ENCODE measurements at places on chromosomes 13 and 19.

- no peak for DNase-seq
These were observed 54.0 kb upstream of the CNMD start for GRCh38 chr13:52793515-52794061.

- DNase-seq = no peak
These were observed 4.0 kb upstream of the MCF2L start for GRCh38 chr13:112964971-112965492.

DNA sequence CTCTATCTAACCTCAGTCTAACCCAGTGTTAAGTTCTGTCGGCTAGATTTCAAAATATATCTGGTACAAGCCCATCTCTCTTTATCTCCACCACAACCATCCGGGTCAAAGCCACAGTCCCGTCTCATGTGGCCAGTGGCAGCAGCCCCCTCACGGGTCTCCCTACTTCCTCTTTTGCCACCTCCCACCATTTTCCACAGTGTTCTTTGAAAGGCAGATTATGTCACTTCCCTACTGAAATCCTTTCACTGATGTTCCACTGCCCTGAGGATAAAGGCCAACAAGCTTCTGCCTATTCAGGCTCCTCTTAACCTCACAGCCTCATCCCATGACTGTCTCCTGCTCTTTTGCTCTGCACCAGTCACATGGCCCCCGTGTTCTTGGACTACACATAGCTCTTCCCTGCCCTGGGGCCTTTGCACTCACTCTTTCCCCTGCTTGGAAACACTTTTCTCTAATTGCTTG is 117.2 kb downstream of the UBL3 start:
- DNase-seq = no peak

GRCh38 chr13:47665043-47665442 is 336.0 kb downstream of the SUCLA2 start:
- DNase-seq = no peak

GRCh38 chr19:13077240-13077639 is 25.4 kb downstream of the LYL1 start:
- DNase-seq = no peak

DNA sequence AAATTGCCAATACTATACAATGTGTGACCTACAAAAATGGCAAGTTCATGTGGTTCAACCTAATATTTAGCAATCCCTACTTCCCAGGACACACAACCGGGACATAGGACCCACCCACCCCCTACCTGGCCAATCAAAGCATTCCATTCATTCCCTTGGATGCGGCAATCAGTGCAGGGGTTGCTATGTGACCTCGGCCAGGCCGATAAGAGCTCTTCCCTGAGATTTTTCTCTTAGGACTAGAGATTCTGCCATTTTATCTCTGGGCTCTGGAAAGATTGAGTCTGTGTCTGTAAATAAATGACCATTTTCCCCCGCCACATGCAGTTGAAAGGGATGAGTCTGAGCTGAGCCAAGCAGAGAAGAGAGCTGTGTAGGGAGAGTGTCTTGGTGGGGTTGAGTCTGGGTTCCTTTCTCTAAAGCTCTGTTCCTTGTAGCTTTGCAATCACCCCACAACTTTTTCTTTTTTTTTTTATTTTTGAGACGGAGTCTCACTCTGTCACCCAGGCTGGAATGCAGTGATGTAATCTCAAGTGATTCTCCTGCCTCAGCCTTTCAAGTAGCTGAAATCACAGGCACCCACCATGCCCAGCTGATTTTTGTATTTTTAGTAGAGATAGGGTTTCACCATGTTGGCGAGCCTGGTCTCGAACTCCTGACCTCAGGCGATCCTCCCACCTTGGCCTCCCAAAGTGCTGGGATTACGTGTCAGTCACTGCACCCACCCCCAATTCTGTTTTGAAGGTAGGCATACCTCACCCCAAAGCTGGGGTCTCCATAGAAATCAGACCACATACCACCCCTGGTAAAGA is 7.4 kb downstream of the IFNL1 start:
- DNase-seq = no peak

GRCh38 chr13:113023694-113024430 is 54.8 kb downstream of the MCF2L start:
- DNase-seq = no peak

DNA sequence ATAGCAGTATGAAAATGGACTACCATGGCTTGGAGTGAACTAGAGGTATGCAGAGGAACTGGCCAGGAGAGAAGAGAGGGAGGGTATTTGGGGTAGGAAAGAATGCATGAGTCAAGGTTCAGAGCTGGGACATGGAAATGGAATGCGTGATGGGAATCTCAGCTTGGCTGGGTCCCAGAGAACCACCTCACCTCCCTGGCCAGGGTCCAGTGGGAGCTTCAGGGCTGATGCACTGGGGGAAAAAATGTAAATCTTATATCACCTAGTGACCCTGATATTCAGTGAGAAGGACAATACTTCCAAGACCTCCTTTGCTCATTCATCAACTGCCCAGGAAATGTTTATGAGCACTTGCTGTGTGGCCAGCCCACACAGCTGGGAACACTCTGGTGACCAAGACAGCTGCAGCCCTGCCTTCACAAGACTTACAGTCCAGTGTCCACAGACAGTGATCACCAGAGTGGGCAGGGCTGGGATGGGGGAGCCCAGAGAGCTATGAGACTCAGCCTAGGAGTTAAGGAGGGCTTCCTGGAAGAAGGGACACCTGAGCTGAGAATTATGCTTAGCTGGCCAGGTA is 12.8 kb downstream of the IGSF23 start:
- no peak for DNase-seq

DNA sequence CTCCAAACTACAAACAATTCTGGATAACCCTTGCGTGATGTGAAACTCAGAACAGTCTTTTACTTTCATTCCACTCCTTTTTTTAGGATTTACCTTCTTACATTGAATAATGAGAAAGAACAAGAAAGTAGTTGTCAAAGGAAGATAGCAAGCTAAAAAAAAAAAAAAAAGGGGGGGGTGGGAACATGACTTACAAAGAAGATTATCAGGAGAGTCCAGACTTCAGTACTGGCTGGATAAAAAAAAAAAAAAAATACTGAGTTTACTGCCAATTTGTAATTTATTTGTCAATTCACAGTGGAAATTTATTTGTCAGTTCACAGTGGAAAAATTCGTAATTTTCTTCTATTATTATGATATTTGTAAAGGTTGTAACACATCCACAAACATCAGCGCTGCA is 792.4 kb upstream of the SLITRK5 start:
- DNase-seq = no peak

DNA sequence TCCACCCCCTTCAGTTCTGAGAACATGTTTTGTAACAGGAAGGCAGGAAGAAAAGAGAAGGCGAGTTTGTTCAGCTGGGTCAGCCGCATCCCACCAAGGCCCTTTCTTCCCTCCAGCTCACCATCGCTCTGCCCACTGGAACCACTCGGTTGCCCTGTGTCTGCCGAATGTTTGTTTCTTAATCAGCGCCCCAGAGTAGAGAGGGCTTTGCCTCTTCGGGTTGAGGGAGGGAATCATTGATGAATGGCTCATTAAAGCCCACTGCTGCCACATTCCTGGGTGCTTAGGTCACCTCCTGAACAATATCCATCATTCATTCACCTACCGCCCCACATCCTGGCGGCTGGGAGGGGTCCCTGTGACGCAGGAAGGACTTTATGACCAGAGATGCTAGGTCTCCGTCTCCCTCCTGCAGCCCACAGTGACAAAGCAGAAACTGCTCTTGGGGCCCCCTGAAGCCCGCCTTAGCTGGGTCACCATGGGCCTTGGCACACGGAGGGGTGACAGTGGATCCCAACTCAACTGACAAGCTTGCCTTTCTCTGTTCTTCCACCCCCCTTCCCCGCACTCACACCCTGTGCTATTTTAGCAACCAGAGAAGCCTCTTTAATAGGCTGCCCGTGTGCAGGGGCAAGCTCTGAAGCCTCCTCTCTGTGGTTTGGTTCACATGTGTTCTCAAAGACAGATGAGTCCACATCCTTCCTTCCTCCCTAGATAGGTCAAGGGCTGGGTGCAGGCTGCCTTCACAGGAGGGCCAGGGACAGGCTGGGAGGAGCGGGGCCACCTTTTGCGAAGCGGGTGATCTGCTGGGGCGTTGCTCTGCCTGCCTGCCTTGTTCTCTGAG is 46.2 kb downstream of the ACTN4 start:
- peak; percentile 68 for DNase-seq

DNA sequence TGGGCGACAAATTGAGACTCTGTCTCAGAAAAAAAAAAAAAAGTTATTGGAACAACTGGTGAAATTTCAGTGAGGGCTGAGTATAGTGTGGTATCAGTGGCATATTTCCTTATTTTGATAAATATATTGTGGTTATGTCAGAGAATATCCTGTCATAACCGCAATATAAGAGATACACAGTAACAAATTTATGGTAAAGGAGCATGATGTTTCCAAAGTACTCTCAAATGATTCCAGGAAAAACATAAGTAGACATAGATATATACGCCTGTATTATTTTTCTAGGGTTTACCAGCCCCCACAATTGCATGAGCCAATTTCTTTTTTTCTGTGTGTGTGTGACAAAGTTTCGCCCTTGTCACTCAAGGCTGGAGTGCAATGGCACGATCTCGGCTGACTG is 5.7 kb upstream of the C5AR1 start:
- DNase-seq = no peak

DNA sequence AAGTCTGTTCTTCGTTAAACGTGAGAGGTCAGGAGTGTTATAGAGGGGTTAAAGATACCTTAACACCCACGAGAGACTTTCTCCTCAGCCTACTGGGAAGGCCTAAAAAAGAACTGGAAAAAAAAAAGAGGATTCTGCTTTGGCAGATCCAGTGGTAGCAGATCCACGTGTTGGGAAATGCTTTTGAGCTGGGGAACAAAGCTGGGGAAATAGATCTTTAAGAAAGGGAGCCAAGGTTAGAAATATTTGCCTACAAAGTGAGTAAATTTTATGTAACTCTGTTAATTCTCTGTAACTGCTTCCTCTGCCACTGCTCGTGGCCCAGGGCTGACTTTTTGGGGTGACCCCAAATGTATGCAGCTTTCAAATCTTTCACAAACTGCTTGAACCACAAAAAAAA is 11.7 kb downstream of the RFX2 start:
- DNase-seq = no peak

DNA sequence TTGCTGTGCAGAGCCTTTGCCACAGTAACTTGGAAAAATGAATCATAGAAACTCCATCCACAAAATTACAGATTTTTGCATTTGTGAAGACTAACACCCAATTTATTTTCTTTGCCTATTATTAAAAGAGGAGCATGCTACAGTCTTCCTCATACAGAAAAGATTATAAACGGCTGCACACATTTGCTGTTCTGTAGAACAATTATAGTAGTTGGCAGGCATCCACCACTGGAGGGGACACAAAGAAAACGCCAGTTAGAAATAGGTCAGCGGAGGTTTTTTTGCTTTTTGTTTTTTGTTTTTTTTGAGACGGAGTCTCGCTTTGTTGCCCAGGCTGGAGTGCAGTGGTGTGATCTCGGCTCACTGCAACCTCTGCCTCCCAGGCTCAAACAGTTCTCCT is 51.6 kb downstream of the SACS start:
- DNase-seq = no peak

- no peak for DNase-seq
These were observed 84.8 kb downstream of the LNX2 start for GRCh38 chr13:27535546-27535945.

DNA sequence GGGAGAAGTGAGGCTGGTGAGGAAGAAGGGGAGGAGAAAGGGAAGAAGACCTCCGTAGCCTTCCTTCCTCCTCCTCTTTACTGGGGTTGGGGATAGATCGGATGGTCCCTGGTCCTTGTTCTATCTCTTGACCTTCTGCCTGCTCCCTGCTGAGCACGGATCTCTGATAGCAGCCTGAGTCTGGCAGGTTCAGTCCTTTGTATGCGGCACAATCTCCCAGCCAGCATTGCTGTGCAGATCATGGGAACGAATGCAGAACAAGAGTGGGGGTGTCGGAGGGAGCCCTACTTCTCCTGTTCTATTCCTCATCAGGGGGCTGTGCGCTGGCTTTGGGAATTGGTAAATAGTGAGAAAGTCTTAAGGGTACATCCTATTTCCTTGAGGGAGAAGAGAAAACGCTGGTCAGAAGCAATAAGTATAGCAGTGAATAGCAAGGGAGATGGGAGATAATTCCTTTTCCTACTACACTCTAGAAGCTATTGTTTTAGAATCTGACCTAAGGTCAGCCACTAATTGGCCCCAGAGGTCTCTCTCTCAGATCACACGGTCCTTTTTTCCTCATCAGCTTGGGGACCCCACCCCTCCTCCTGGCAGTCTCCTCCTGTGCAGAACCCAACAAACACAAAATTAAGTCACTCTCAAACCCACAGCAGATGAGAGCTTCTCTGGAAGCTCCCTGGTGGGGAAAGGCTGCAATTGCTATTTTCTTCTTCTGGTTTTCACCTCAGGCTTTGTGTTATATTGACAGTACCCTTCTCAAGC is 41.0 kb downstream of the KL start:
- no peak for DNase-seq

DNA sequence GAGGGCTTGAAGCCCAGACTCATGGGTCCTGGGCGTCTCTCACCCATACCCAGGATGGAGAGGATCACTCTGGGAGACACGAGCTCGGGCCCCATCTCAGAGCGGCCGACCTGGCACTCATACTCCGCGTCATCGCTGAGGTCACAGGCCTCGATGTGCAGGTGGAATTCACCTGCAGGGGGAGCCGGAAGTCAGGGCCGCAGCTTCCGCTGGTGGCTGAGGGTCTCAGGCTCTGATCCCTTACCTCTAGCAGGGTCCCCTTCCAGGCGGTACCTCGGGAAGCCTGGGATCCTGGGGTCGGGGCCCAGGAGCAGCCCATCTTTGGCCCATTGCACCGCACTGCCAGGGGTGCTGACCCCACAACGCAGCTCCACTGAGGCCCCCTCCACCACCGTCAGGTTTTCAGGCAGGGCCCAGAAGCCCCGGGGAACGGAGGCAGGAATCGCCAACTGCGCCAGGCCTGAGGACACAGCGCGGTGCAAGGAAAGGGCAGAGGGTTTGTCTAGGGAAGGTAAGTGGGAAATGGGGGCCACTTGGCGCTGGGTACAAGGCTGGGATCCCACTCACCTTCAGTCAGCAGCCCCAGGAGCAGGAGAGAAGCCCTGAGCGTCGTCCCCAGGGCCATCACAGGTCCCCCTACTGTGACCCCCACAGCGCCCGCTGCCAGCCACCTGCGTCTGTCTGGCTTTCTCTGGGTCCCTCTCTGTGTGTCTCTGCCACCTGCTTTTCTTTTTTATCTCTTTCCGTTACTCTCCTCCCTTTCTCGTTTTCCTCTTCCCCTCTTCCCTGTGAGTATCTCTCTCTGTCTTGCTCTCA is 883 bp downstream of the NPHS1 start:
- DNase-seq = peak; percentile 20

- no peak for DNase-seq
These were observed 41.6 kb downstream of the MYO9B start for GRCh38 chr19:17116996-17117702.

- no peak for DNase-seq
These were observed 331.8 kb upstream of the KLF12 start for GRCh38 chr13:74466020-74466419.
